ENCODE measurements at places on chromosomes 11 and 22.

- DNase-seq, result no peak
Measured at GRCh38 chr11:121337740-121338272, 45.2 kb downstream of the SC5D start.

GRCh38 chr11:1781593-1781975 is 17.9 kb upstream of the CTSD start:
- no peak for DNase-seq

DNA sequence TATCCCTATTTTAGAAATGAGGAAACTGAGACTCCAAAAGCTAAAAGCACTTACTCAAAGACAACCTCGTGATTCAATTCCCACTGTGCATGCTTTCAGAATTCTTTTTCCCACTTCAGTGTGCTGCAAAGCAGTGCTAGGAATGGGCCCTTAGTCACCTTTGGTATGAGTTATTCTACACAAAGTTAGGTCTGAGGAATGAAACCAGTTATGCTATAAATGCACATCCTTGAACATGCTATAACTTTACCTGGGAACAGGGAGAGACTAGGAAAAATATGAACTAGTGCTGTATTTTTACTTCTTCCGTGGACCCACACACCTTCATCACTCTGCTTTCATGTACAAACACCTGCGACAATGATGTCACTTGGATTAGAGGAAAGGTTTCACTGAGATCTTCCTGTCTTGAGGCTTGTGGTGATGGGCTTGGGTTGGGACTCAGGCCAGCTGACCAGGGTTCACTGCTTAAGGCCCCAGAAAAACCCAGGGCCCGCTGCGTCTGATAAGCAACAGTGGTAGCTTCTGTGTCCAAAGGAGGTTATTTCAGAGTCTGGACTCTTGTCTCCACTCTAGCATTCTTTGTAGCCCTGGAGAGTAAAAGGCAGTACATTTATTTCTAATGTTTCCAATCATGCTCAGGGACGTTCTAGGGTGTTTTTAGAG is 81.6 kb downstream of the ZC3H12C start:
- no peak for DNase-seq

DNA sequence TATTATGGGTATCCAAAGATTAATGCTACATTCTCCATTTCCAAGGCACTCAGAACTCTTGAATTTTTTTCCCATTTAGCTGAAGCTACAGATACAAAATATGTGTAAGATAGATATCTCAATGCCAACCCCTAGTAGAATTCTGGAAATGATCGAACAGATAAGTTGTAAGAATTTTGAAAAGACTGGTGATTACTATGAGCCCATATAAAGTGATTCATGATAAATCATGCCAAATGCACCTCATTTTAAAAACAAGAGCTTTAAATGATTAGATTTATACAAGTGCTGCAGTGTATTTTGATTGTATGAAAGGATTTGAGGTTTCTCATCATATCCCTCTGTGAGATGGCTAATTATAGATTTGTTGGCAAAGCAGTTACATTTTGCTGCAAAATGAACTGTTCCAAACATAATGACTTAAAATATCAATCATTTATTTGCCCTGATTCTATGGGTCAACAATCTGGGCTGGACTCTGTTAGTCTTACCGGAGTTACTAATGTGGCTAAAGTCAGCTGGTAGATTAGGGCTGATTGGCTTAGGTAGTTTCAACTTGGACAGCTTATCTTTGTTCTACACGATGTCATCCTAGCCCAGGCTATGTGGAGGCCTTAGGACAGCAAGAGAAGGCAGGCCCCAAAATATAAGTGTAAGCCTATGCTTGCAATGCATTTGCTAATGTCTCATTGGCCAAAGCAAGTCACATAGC is 3.4 kb downstream of the OR10V1 start:
- no peak for DNase-seq

GRCh38 chr11:93250326-93250725 is 52.5 kb upstream of the SLC36A4 start:
- no peak for DNase-seq

GRCh38 chr11:35363246-35363801 is 56.0 kb downstream of the SLC1A2 start:
- peak; percentile 48 for DNase-seq

- peak; percentile 55 for DNase-seq
Measured at GRCh38 chr11:130634961-130635473, 186.6 kb downstream of the ADAMTS15 start.

GRCh38 chr11:86873573-86874083 is 73.3 kb downstream of the PRSS23 start:
- DNase-seq, result no peak

Measured in Right ventricle myocardium superior (tissue), 1 donor.